Lower lobe of right lung (tissue), 2 donors: ENCODE measurements at places on chromosomes 12 and 14. TPM values are rescaled to one million over a fixed set of nuclear protein-coding genes. Genes with fewer than 3 reads are reported as not detected.

DNA sequence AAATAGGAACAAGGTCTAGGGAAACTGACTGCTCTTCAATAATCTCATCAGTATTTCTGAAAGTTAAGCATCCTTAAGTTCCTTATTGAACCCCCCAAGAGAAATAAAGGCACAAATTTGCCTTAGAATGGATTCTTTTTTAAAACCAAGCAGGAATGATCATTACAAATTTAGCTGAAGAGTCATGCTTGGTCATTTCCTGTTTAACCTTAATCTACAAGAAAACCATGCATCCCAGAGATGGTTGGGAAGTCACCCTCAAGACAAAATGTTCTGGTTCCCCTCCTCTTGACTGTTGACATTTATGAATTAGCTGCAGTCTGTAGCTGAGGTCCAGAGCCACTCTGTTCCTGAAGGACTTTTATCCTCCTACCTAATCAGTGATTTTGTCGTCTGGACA, 291.8 kb upstream of the G2E3 start:
- no peak for DNase-seq

GRCh38 chr12:67483871-67484554, 164.5 kb upstream of the DYRK2 start:
- no peak for DNase-seq

GRCh38 chr14:72247896-72248465, 315.8 kb downstream of the RGS6 start:
- no peak for DNase-seq

DNA sequence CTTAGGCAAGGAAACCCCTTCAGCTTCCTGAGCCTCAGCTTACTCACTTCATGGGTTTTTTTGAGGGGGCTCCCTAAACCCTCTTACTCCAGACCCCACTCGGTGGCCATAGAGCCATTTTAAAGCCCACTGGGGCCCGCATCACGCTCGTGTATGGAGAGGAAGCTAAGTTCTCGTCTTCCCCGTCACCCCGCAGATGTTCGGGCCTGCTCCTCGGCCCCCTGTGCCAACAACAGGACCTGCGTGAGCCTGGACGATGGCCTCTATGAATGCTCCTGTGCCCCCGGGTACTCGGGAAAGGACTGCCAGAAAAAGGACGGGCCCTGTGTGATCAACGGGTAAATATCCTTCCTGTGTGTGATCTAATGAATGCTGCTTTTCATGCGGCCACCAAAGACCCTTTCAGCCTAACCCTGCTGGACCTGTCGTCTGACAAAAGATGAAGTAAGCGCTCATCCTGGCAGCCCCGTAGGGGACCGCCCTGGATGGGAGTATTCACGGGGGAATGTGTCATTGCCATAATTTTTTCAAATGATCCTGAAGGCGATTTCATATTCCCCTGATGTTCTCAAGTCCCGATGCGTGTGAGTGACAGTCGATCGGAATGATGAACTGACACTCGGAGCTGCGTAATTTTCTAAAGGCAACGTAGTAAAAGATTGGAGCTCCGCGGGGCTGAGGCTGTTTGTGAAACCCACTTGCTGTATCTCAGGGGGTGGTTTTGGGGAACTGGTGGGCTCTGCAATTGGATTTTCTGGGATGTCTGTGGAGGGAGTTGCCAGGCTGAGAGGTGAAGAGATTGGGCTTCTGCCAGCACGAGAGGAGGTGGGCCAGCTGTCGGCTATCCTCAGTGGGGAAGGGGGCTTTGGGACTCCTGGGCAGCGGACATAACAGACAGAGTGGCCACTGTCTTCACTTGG, 5.4 kb downstream of the DLK1 start:
- DNase-seq, result no peak

Gene SLC38A2
- total RNA-seq, result 284 TPM

Gene ZFYVE21
- 49.4 TPM for total RNA-seq

Gene KRT6A
- 0.74 TPM for total RNA-seq

DNA sequence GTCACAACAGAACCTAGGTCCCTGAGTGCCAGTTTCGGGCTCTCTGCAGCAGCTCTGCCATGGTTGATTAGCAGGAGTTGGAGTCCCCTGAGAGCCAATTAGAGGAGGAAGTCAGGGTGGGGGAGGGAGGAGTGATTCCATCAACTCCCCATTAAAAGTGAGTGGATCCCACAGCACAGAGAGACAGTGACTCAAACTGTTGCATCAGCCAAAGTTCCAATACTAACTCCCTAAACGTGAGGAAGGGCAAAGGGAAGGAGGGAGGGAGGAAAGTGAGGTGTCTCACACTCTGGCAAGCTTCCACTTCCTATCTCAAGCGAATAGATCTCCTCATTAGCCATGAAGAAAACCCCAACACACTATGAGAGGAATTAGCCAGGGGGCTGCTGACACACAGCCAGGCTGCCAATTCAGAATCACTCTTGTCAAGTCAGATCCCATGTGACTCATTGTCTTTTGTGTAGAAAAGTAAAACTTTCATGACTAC, 23.6 kb downstream of the OR11H4 start:
- no peak for DNase-seq

DNA sequence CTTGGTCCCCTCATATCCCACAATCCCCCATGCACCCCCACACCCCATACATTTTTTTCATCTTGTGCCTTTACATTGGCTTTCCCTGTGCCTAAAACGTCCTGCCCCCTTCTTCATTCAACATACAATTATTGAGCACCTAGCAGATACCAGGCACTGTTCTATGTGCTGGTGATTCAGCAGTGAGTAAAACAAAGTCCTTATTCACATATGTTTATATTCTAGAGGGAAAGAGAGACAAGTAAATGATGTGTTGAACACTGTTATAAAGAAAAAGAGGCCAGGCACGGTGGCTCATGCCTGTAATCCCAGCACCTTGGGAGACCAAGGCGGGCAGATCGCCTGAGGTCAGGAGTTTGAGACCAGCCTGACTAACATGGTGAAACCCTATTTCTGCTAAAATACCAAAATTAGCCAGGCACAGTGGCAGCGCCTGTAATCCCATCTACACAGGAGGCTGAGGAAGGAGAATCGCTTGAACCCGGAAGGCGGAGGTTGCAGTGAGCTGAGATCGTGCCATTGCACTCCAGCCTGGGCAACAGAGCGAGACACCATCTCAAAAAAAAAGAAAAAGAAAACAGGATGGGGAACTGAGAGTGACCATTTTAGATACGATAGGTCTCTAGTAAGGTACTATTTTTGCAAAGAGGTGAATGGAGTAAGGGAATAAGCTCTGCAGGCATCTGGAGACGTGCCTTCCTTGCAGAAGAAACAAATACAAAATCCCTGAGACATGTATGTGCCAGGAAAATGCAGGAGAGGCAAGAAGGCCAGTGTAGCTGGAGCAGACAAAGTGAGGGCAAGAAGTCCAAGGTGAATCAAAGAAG, 12.2 kb downstream of the SLC7A7 start:
- DNase-seq, result no peak

Gene OR4K14
- not detected for total RNA-seq

GRCh38 chr12:20490213-20490612, 121.9 kb downstream of the PDE3A start:
- no peak for DNase-seq

GRCh38 chr12:115687094-115687493, 590.4 kb downstream of the MED13L start:
- DNase-seq, result no peak

- no peak for DNase-seq
These were observed 81.9 kb upstream of the ZFP36L1 start for GRCh38 chr14:68874746-68875155.

- DNase-seq, result no peak
These were observed 6.0 kb downstream of the PSMD9 start for GRCh38 chr12:121894633-121895032.

Gene ZNF740
- 49.5 TPM for total RNA-seq

GRCh38 chr12:58171914-58172313, 230.5 kb downstream of the ATP23 start:
- DNase-seq, result no peak

DNA sequence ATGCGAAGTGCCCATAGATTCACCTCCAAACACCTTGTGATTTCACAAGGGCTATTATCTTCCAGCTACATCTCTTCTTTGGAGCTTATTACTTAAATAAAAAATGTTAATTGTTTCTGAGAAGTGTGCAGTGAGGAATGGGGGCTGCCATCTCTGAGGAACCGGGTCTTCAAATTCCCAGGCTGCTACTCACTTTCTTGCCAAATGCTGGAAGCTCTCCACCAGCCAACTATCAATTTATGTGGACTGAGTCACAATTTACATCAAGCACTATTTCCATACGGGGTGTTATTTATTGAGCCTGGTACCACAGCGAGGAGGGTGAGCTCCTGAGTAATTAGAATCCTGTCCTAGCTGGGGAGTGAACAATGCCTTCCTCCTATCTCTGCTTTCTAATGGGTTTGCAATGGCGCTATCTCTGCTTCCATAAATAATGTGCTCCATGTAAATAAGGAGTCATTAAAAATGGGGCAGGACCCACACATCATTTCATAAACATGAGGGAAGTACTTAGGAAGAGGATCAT, 898.3 kb downstream of the VRK1 start:
- DNase-seq, result no peak

- DNase-seq, result no peak
These were observed 746.6 kb downstream of the VRK1 start for GRCh38 chr14:97543816-97544215.

- DNase-seq, result no peak
These were observed 181.9 kb downstream of the SLC6A15 start for GRCh38 chr12:84730561-84731162.

DNA sequence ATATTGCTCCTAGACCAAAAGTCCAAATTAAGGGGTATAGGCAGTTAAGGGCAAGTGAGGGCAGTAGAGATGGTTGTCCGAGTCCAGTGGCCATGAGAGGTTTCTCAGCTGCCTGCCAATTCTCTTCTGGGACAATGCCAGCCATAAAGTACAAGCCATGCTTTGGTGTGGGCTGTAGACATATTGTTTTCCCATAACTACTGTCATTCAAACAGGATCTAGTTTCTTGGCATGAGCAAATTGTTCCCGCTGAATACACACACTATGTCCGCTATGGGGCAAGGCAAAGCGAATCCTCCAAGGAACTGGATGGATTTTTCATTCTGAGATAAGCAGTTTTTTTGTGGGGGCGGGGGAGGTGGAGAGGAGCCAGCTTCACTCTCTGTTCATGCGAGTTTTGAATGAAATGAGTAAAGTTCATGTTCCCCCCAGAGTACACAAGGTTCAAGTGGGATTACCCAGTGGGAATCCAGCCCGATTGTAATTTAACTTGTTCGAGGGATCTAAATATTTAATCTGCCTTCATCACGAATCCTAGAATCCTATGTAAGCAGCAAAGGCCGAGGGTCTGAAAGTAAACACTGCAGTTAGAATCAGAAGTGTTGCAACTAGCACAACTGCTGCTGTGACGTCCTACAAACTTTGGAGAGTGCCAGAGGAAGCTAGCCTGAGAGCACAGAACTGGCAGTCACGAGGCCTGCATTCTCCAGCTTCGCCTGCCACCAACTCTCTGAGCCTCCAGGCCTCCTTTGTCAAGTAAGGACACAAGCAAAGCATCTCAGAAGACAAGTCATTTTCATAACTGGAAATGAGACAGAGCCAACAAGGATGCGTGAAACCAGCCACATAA, 137.0 kb downstream of the CRADD start:
- peak; percentile 74 for DNase-seq

DNA sequence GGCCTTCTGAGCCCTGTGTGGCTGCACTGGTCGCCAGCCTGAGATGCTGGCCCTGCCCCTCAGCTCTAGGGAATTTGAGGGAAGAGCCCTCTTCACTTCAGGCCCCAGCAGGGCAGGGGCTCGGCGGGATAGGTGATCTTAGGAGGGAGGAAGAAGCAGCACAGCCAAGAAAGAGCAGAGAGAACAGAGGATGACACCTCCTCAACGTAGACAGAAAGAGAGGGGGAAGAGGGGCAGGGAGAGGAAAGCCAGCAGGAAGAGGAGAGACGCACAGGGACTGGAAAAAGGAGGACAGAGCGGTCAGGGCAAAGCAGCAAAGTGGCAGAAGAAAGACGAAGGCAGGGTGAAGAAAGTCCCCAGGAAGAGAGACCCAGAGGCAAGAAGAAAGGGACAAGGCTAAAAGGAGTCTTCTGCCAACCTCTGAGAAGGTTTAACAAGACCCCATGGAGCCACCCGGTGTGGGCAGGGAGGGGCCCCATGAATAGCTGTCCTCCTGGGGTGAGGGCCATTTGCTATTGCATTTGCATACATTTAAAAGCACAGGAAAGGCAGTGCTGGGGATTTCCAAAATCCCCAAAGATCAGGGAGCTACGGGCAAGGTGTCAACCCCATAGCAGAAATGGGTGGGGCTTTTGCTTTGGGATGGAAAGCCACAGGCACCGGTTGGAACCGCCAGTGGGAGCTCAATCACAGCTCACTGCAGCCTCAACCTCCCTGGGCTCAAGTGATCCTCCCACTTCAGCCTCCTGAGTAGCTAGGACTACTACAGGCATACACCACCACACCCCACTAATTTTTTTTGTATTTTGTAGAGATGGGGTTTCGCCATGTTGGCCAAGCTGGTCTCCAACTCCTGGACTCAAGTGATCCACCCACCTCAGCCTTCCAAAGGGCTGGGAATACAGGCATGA, 22.7 kb downstream of the CMKLR1 start:
- DNase-seq, result no peak

DNA sequence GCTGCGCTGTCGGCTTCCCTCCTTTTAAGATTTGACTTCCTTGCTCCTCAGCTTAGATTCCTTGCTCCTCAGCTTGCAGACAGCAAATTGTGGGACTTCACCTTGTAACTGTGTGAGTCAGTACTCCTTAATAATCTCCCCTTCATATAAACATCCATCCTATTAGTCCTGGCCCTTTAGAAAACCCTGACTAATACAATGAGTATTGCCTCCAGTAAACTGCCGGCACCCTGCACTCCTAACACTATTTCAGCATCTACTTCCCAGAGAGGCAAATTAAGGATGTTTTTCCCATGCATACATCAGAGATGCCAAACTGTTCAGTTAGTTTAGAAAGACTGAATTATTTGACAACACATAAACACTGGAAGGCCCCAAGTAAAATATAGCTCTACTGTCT, 611.3 kb upstream of the TMEM132C start:
- no peak for DNase-seq

DNA sequence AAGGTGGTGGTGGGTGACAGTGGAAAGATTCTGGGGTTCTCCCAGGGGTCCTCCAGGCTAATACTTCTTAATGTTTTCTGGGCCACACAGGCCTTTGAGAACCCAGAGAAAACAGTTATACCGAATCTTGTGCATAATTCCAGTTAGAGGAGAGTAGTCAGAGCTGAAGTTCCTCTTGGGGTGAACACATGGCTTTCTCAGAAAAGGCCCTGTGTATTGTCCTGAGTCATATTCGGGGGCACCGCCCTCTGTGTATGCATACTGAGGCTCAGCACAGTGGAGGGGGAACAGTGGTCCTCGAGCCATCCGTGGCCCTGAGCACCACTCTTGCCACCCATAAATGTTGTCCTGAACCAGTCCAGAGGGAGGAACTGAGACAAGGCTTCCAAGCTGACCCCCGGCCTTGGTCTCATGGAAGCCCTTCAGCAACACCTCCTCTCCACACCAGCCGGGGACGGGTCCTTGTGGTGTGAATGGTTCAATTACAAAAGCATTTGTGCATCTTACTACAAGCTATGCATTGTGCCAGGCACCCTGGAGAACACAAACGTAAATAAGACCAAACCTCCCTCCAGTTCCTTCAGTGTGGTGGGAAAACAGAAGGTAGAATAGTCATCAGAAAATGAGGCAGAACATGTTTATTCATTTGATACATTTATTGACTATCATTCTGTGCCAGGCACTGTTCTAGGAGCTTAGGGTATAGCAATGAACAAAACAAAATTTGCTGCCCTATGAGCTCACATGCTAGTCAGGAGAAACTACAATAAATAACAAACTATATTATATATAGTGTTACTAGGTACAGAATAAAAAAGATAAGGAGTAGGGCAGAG, 9.9 kb downstream of the DHRS2 start:
- no peak for DNase-seq

GRCh38 chr14:50795142-50795541, 35.8 kb downstream of the NIN start:
- DNase-seq, result no peak
